Stimulated activated CD8-positive, alpha-beta memory T cell treated with anti-CD3 and anti-CD28 coated beads, Interleukin-2, amount 100 ng/mL, for 1 hour (primary cell): ENCODE measurements at places on chromosomes 3 and 15.
A peak's percentile ranks its signal among the peaks of the same experiment; 100 is the strongest.

GRCh38 chr3:104392327-104392726 lies 974.4 kb upstream of the ALCAM start:
- no peak for DNase-seq

DNA sequence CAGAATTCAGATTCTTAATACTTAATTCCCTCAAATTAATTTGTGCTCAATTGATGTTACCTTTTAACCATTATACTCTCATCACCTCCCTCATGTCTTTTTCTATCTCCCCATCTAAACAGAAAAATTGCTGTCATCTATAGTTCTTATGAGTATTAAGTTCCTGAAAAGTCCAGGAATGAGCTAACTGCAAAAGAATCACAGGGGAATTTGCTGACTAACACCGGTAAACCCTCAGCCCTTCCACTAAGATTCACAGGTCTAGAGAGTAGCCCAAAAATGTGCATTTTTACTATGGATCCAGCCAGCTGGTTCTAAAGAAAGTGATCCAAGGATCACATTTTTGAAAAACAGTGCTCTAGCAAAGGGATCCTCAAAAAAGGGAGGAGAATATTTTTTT lies 67.0 kb downstream of the SETD2 start:
- DNase-seq = no peak

DNA sequence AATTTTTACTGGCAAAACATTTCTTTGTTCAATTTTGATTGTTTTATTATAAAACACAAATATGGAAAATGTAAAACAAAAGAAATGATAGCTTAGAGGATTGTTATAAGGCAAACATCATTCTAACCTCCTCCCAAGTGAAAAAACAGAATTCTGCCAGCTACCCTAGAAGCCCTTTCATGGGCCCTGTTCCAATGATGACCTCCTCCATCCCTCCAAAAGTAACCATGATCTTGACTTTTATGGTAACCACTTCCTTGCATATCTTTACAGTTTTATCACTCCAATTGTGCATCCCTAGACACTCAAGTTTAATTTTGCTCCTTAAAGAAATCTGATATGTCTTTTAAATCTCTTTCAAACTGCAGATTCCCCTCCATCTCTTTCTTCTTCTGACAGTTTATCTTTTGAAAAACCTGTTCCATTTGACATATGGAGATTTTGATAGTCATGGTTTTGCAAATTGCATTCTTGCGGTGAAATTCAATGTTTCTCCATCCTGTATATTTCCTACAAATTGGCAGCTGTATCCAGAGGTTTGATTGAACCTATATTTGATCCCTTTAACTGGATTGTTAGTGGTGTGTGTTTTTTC lies 27.0 kb upstream of the TNFAIP8L3 start:
- DNase-seq = no peak

- DNase-seq = no peak
Measured at GRCh38 chr15:76071806-76072205, 12.0 kb downstream of the TMEM266 start.

GRCh38 chr3:167162083-167162482 lies 218.0 kb downstream of the ZBBX start:
- DNase-seq = no peak

- DNase-seq = no peak
Measured at GRCh38 chr15:67013696-67014095, 51.7 kb upstream of the SMAD3 start.

- DNase-seq = no peak
Measured at GRCh38 chr15:50180091-50180490, 1.9 kb upstream of the SLC27A2 start.

GRCh38 chr3:30643763-30644462 lies 37.5 kb downstream of the TGFBR2 start:
- DNase-seq = peak; percentile 28

GRCh38 chr3:111903067-111903511 lies 44.0 kb downstream of the PHLDB2 start:
- DNase-seq = no peak

DNA sequence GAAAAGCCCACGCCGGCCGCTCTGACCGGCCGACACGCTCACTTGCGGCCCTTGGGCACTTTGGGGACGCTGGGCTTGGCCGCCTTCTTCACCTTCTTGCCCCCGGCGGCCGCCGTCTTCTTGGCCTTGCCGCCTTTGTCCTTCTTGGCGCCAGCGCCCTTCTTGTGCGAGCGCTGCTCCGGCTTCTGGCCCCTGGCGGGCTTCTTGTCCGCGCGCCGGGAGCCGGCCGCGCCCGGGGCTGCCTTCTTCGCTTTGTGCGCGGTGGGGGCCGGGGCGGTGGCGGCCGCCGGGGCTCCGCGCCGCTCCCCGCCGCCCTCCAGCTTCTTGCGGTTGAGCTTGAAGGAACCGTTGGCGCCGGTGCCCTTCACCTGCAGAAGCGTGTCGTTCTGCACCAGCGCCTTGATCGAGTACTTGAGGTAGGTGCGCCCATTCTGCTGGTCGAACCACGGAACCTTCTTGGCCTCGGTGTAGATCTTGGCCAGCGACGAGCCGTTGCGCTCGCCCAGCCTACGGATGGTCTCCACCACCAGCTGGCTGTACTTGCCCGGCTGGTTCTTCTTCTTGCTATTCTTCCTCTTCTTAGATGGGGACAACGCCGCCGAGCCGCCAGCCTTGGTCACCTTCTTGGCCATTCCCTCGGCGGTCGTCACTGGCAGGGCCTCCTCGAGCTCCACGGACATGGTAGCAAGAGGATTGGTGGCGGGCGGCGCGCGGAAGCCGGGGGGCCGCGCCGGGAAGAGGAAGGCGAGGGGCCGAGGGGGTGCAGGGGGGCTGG lies 36.7 kb downstream of the HMCES start:
- no peak for DNase-seq

DNA sequence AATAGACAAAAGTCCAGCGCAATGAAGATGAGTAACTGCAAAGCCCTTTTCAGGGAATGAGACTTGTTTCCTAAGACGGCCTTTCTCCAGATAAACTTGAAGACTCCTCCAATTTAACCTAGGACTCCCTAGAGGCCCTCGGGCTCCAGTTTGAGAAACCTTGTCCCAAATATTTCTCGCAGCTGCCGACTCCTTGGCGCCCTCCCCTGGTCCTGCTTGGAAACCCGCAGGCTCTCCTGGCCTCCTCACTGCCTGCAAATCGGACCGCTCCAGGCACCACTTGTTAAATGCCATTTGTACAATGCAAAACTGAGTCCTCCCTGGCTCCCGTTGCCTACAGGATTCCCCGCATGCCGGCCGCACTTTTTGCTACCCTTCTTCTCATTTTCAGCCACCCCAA lies 36.8 kb downstream of the MUC4 start:
- no peak for DNase-seq

DNA sequence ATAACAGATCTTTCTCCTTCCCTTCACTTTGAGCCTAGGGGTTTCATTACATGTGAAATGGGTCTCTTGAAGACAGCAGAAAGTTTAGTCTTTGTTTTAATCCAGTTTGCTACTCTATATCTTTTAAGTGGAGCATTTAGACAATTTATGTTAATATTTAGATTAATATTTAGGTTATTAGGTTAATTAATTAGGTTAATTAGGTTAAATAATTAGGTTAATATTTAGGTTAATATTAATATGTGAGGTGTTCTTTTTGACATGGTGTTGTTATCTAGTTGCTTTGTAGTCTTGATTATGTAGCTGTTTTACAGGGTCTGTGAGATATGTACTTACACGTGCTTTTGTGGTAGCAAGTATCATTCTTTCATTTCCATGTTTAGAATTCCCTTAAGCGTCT lies 312.9 kb downstream of the NEK10 start:
- DNase-seq = no peak

- no peak for DNase-seq
Measured at GRCh38 chr15:67575039-67575502, 32.6 kb downstream of the MAP2K5 start.

- no peak for DNase-seq
Measured at GRCh38 chr3:143600756-143601718, 247.2 kb downstream of the SLC9A9 start.

GRCh38 chr3:45199837-45200648 lies 26.0 kb downstream of the TMEM158 start:
- DNase-seq = no peak

- no peak for DNase-seq
Measured at GRCh38 chr15:90638201-90638691, 78.9 kb upstream of the BLM start.

DNA sequence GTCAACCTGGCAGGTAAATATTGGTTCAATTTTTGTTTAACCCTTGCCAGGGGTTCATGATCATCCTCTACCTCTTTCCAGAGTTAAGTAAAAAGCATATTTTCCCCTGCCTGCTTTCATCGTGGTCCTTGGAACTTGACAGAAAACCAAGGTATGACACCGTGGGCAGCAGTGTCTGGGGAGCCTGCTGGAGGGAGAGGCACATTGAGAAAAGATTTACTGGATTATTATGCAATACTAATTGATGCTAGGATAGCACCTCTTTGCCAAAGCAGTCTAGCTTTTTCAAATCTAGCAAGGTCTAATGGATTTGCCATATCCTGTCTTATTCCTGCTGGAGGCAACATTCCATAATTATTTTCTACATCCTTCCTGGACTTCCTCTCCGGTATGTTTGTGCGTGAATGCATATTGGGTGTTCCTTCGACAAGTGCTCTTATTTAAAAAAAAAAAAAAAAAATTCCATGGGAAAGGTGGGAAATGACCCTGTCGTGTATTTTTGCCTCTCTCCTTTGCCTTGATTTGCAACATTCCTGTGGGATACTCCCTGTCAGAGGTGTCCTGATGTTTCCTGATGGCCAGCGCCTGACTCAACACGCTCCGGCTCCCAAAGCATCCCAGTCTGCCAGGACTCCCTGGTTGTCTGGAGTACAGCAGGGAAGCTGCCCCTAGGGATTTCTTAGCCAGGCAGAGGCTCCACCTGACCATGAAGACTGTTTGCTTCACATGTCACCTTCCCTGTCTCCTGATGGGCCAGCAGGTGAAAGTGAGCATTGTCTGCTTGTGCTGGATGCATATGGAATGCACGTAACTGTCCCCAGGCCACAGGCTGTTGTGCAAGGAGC lies 6.3 kb downstream of the BHLHE40 start:
- no peak for DNase-seq

- DNase-seq = no peak
Measured at GRCh38 chr3:42906070-42906847, at the start of gene ZNF662. ZNF662 (plus strand) TSS chr3:42906142; CDS start chr3:42908115, 1,973 bp downstream.

DNA sequence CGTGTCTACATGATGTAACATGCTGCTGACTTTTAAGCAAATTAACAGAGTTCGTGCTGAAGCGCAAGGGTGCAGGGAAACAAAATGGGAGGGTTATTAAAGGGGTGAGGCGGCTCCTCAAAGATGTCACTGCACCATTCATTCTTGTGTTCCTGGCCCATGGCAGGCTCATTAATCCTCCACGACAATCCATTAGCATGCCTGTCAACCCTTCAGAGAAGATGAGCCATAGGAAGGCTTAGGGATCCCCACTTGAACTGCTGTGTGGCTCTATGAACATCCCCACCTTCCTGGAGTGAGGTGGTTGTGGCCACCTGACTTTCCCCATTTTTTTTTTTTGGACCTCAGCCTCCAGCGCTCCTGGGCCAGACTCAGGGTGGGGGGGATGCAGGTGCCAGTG lies 45.8 kb downstream of the IGF1R start:
- no peak for DNase-seq

DNA sequence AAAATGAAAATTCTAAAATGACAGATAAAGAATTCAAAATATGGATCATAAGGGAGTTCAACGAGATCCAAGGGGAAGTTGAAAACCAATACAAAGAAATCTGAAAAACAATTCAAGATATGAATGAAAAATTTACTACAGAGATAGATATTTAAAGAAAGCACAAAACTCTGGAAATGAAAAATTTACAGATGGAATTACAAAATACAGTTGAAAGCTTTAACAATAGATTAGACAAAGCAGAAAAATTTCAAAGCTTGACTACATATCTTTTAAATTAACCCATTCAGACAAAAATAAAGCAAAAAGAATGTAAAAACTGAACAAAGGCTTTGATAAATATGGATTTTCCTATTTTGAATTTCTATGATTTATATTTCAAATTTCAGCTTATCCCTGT lies 211.1 kb downstream of the SLC9A9 start:
- DNase-seq = no peak

GRCh38 chr3:101900736-101901135 lies 51.4 kb downstream of the NFKBIZ start:
- no peak for DNase-seq

GRCh38 chr15:50134524-50135024 lies 15.5 kb upstream of the ATP8B4 start:
- no peak for DNase-seq

DNA sequence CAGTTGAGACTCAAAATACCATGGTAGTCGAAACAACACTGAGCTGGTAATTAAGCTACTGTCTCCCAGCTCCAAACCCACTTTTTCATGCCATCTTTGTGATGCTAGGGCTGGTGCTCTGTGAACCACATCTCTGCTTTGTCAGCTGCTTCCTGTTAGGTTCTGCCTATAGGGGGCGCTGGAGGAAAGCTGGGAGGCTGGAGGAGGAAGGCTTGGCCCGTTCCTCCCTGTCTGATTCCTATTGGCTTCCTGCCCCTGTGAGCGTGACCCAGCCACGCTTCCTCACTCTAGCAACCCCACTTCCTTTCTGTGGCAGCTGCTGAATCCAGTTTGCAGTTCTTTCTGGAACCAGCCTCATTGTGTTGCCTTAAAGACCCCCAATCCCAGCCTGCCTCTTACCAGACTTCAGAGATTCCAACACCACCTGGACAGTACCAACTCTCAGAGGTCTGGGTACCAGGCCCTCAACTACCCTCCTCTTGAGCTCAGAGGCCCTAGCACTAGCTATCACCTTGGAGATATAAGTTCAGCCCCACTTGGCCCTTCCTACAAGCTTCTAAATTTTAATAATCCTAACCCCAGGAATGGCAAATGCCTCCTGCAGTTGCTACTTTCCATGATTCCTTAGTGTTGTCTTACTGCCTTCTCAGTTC lies 120.9 kb downstream of the ERC2 start:
- no peak for DNase-seq

DNA sequence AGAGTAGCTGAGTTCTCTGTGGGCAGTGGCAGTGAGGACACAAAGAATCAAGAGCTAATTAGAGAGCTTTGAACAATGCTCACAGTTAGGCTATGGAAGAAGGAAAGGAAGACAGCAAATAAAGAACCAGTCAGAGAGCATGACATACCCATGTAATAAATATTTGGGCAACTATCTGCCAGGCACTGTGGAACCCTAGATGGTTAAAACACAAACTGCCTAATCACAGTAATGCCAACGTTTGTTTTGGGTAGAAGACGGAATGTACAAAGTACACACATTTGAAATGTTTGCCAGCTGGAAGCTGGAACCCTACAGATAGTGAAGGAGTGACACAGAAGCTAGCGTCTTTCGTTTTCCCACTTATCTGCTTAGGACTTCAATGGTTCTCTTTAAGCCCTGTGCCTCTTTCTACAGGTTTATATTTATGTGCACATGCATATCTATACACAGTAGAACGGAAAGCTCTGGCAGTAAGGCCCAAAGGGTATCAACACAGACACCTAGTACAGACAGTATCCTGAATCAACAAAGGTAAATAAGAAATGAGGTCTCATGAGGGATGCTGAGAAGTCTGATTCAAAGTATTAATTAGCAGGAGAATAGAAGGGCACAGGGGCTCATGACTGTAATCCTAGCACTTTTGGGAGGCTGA lies 44.6 kb downstream of the ANKRD28 start:
- DNase-seq = no peak

DNA sequence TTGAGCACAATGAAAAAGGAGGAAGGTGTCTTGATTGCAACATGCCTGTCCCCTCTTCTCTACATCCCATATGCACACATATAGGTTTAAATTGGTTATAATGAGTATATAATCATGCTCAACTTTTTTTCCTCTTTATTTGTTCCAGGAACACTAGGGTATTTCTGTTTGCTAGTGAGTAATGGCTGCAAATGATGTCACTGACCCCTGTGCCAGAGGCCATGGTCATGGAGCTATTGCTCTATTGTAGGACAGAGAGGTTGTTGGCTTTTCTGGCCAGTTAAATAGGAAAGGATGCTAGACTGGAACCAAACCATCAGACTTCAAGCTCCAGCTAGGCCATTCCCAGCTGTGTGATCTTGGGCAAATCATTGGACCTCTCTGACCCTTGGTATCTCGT lies 9.6 kb downstream of the ARHGEF3 start:
- no peak for DNase-seq
